ENCODE measurements at places on chromosomes 13 and 19.

DNA sequence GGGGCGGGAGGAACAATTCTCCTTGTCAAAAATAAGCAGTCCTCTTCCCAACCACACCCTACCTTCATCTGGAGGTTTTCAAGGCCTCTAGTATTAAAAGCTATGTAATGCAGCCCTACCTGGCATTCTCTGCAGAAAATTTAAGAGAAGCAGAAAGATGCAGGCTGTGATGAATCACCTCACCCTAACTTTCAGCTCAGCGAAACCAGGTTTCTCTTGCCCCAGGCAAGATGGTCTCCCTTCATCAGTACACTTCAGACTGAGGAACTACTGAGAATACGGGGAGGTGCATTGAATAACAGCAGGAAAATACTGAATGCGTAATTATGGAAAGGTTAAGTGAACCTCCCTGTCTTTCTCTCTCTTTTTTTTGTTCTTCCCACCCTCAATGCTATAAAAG is 437.6 kb upstream of the KLF12 start:
- DNase-seq: no peak

DNA sequence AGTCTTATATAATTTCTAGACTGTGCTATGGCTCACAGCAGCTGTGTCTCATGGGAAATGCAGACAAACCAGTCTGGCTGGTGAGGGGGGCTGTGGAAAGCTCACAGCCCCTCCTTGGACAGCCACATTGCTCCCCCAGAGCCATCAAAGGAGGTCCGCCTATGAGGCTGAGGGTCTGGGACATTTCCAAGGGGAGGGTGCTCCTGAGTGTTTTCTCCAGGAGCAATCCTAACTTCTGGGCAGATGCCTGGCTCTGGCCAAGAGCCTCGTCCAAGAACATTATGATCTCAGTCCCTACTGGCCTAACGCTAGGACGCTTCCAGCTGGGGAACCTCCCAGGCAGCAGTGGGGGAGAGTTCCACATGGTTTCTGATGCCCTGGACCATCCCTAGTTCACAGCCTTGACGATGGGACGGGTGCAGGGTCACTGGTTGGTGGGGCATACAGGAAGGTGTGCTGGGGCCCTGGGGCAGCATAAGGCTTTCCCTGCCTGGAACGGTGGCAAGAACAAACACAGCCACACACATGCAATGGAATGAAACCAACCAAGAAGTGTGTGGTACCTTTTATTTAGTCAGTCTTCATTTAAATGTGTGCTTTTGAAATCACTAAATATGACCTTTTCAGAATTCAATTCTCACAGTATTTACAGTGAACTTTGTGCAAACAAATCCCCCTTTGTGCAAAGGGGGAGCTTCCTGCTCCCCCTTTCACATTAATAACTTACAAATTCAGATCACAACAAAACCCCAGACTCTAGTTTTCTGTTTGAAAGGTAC is 60.6 kb downstream of the CDADC1 start:
- no peak for DNase-seq

GRCh38 chr13:97459215-97459777 is 25.3 kb downstream of the RAP2A start:
- no peak for DNase-seq

DNA sequence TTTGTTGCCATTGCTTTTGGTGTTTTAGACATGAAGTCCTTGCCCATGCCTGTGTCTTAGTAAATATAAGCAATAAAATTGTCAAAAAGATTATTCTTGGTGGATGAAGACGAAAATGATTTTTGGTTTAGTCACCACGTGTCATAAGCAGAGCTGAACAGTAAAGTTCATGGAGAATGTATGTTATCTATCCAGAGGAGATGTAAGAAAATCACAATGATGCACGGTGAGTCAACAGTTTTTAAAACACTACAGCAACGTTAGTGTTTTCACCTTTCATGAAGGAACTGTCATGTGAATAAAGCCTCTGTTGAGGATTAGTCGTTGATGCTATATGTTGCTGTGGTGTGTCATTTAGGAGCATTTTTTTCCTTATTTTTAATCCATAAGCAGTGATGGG is 137.6 kb downstream of the GPC6 start:
- no peak for DNase-seq

GRCh38 chr13:77545626-77546412 is 10.3 kb downstream of the SCEL start:
- DNase-seq: no peak

DNA sequence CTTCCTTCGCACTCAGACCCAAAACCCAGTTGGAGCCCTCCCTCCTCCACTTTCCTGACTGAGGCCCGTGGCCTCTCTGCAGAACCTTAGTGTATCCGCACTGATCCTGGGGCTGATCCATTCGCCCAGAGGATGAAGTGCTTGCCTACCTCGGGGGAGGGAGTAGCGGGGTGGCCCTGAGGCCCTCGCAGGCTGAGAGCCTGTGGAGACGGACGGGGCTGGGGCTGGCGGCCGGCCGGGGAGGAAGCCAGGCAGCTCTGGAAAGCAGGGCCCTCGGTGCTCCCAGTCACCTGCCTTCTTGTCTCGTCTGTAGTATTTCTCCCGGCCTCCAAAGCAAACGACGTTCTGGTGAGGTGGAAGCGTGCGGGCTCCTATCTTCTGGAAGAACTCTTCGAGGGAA is 1.3 kb downstream of the PROZ start:
- no peak for DNase-seq

GRCh38 chr19:30001791-30002190 is 59.8 kb downstream of the URI1 start:
- DNase-seq: no peak

- DNase-seq: peak; percentile 42
Observed at GRCh38 chr13:19601749-19602725, 31.4 kb upstream of the MPHOSPH8 start.

DNA sequence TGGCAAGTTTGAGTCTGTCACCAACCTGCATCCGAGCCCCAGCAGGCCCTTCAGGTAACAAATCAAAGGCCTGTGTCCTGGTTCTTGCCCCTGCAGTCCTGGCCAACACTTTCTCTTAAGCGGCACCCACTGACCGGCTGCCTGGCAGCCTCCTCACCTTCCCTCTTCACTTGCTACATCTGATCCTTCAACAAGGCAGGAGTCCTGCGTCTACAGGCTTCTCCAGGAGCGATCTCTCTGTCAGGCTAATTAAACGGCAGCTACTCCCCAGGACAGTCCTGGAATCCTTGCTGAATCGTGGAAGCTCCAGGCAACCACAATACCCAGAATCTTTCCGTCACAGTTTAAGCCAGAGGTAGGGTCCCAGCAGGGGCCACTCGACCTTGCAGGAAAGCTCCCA is 41.1 kb upstream of the GAS6 start:
- no peak for DNase-seq

- DNase-seq: no peak
Observed at GRCh38 chr13:35649162-35649561, 172.7 kb upstream of the MAB21L1 start.

DNA sequence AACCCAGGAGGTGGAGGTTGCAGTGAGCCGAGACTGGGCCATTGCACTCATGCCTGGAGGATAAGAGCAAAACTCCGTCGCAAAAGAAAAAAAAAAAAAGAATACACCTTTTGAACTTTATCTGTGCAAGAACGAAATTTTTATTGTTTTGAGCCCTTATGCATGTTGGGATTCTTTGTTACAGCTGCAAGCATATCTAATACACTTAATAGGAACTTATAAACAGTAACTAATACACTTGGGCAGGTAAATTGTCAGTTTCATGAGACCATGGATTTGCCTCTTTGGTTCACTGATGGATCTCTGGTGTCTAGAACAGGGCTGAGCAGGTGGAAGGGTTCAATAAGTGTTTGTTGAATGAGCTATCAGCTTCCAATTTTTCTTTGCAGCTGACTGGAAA is 108.1 kb downstream of the CACNA1A start:
- DNase-seq: no peak

- no peak for DNase-seq
Observed at GRCh38 chr19:1754636-1755466, 1.5 kb downstream of the ONECUT3 start.

DNA sequence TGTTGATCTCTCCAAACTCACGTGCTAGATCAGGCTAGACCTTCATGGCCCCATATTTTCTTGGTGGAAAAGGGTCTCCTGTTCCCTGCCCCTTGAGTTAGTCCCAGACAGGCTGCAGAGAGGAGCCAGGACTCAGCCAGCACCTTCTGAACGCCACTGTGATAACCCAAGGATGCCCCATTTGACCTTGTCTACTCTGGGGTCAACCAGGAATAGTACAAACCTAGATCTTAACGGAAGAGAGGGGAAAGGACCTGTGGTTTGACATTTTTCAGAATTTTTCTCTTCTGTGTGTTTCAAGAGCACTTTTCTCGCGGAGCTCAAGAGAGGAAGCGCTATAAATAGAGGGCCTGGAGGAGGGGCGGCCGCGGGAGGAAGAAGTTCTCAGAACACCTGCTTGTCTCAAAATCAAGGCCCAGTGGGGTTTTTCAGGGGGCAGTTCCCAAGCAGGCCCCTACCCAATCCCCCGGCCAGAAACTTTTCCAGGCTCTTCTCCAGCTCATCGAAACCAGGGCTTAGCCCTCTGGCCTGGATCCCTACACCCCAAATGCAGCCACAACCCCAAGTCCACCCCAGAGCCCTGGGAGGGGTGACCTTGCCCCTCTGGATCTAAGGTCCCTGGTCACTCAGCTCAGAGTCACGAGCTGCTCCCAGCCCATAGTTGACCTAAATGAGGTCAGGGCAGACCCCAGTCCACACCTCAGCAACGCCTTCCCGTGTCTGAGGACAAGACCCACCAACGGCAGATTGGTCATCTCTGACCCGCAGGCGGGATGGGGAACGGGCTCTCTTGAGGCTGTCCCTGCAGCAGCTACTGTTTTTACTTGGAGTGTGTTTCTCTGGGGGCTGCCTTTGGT is 75.6 kb upstream of the TM9SF2 start:
- DNase-seq: no peak

GRCh38 chr19:28595722-28596480 is 617.0 kb downstream of the UQCRFS1 start:
- no peak for DNase-seq

- no peak for DNase-seq
Observed at GRCh38 chr19:46435009-46435408, 6.3 kb upstream of the PNMA8C start.

DNA sequence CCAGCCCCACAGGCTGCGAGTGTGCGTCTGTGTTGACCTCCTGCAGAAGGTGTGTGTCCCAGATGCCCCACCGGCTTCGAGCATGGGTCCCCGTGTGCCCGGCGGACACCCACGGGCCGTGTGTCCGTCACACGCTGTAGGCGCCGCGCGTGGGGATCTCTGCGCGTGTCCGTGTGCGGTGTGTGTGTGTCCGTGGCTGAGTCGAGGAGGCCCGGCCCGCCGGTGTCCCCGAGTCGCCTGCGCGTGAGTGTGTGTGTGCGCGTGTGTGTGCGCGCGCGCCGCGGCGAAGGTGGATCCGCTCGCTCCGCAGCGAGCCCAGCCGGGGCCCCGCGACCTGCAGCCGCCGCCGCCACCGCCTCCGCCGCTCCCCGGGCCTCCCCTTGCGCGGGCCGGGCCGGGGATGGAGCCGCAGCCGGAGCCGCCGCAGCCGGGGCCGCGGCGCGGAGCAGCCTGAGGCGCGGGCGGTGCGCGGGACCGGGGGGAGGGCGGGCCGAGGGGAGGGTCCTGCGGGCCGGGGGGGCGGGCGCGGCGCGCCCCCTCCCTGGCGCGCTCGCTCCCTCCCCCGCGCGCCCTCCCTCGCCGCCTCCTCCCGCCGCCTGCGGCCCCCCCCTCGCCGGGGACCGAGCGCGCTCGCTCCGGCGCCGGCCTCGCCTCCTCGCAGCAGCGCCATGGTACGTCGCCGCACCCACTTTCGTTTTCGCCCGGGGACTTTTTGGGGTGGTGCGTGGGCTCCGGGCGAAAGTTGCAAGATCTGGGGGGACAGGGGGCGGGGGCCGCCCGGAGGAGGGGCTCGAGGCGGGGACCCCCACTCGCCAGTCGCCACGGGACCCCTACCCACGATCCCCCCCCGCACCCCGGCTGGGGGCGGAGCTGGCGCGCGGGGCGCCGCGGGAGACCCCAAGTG is 7.1 kb upstream of the NFIC start:
- peak; percentile 48 for DNase-seq

DNA sequence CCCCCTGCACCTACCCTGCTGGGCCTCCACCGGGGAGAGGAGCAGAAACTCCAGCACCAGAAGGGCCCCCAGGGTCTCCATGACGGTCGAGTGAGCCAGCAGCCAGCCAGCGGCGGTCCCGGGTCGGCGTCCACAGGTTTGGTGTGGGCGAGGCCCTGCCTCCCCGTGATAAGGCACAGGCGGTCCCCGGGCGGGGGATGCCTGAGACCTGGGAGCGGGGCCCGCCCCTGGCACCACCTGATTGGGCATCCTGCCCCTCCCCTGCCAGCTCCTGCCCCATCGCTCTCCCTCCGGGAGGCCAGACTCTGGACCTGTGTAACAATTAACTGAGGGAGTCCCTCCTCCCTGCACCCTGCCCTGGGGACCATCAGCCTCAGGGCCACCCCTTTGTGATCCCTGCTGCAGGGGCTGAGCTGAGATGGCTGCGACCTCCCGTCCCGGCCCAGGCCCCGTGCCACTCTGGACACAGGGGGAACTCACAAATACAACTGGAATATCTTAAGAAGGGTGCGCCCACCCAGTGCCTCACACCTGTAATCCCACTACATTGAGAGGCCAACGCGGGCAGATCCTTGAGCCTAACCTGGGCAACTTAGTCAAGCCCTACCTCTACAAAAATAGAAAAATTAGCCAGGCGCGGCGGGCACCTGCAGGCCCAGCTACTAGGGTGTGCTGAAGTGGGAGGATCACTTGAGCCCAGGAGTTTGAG is at the start of gene SMIM24:
SMIM24 (minus strand) TSS at position 143 of the 709 bp plus-strand sequence; CDS start at position 81, 62 bp downstream.
- DNase-seq: no peak

GRCh38 chr13:111382877-111383276 is 62.4 kb downstream of the TEX29 start:
- DNase-seq: no peak

- DNase-seq: no peak
Observed at GRCh38 chr19:6015841-6016545, 38.1 kb upstream of the RANBP3 start.

- peak; percentile 47 for DNase-seq
Observed at GRCh38 chr19:12156223-12157058, at the start of gene ZNF625. TSS of gene ZNF625 (minus strand) at chr19:12156734. CDS start at chr19:12156558, 176 bp downstream.

GRCh38 chr19:2856457-2857050 is 10.6 kb upstream of the ZNF556 start:
- no peak for DNase-seq

DNA sequence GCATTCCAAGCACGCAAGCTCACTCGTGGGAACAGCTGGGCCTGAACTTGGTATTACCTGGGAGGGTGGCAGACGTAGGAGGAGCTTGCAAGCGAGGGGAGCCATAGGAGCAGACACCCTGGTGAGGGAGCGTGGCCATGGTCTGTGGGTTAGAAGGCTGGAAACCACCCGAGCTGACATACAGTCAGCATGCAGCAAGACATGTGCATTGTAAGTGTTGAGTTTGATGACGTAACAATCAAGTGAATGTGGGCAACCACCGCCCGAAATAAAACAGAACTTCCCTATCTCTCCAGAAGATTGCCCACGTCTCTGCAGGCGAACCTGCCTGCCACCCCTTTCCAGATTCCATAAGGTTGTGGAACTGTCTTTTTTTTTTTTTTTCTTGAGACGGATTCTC is 26.8 kb downstream of the UBXN6 start:
- no peak for DNase-seq

- no peak for DNase-seq
Observed at GRCh38 chr13:32117001-32117400, 85.4 kb downstream of the FRY start.
